ENCODE measurements at places on chromosomes 5 and 9. TPM values are rescaled to one million over a fixed set of nuclear protein-coding genes. Genes with fewer than 3 reads are reported as not detected.

DNA sequence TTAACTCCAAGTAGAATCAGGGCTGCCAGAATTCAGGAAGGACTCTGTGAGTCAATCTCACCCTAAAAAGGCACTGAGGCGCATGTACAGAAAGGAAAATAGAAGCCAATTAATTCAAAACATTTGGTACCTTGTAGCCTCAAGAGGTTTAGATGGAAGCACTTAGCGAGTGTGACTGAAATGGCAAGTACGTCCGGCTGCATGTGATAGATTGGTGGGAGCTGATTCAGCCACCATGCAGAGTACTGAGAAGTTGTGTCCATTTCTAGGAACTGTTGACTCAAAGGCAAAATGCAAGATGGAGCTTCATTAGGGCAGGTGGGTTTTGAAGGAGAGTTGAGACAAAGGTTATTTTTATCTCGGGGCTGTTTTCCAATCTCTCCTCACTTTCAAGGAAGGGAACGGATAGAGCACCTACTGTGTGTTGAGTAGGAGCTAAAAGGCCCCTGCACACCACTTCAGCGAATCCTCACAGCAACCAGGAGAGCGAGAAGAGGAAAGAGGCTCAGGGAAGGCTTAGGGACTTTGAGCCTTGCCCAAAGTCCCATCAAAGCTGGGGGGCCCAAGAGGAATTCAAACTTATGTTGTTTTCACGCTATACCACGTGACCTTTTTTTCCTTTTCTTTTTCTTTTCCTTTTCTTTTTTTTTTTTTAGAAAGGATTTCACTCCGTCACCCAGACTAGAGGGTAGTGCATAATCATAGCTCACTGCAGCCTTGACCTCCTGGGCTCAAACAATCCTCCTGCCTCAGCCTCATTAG lies 34.6 kb upstream of the CPEB4 start:
- no peak for DNase-seq

PANK3 gene
- total RNA-seq: 35.3 TPM

DNA sequence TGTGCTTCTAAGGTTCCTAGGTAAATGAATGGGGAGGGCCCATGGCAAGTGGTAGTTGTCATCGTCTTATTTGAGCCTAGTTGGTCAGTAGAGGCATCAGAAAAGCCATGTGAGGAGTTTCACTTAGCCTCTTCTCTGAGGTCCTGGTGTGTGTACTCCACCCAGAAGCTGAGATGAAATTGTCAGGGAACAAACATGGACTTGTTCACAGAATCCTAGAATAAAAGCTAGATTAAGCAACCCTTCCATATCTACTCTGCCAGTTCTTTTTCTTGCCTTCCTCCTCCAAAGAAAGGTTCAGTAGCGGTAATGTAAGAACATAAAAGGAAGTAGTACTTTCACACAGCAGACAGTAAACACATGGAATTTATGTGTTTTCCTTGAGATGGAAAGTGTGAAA lies 70.4 kb downstream of the ARHGAP26 start:
- no peak for DNase-seq

DNA sequence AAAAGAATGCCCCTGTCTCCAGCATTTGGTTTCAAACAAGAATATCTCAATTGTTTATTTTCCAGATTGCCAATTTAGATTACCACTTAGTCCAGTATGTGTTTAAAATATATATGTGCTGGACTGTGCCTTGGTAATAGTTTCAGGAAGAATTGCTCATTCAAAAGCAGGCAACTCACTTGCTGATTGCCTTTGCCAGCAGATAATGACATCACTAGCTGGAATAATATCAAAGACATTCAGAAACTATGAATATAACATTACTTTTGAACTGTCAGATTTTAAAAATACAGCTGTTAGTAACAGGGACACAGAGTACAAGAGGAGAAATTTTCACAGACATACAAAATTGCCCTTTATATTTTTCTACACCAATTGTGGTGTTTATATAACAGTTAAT lies 96.0 kb upstream of the ITGA2 start:
- DNase-seq: peak; percentile 84

C1QTNF3 gene
- 1.9 TPM for total RNA-seq

Data from fibroblast of the aortic adventitia (primary cell).